NCI-H460 (cell line): ENCODE measurements at places on chromosomes 7 and 10. TPM values are rescaled to one million over a fixed set of nuclear protein-coding genes. Genes with fewer than 3 reads are reported as not detected.

CNOT4 gene
- 15.2 and 15.3 TPM in 2 replicates for total RNA-seq

LIPF gene
- not detected in 2 replicates for total RNA-seq

LEP gene
- not detected in 2 replicates for total RNA-seq

ABCB8 gene
- total RNA-seq: 26.8 and 32.7 TPM in 2 replicates

DIP2C gene
- 4.0 and 5.3 TPM in 2 replicates for total RNA-seq

PIP gene
- not detected in 2 replicates for total RNA-seq

RAB19 gene
- not detected in 2 replicates for total RNA-seq

VAX1 gene
- 0.25 and 0.40 TPM in 2 replicates for total RNA-seq

GRCh38 chr10:19817231-19817933 is 1.1 kb downstream of the PLXDC2 start:
- no peak for DNase-seq

DNA sequence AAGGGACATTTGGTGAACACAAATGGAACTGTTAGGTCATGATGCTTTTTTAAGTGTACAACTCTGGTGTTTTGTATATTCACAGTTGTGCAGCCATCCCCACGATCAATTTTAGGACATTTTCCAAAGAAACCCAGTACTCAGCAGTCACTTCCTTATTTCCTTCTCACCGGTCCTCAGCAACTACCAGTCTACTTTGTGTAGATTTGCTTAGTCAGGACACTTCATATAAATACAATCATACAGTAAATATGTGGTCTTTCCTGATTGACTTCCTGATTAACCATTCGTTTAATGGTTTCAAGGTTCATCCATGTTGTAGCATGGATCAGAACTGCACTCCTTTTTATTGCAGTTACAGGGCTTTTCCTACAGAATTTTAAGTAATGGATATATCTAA is 14.4 kb downstream of the SGPL1 start:
- DNase-seq: no peak

- DNase-seq: no peak
Observed at GRCh38 chr7:28717445-28718054, 240.6 kb downstream of the TRIL start.
